ENCODE measurements at places on chromosomes 4 and X.

DNA sequence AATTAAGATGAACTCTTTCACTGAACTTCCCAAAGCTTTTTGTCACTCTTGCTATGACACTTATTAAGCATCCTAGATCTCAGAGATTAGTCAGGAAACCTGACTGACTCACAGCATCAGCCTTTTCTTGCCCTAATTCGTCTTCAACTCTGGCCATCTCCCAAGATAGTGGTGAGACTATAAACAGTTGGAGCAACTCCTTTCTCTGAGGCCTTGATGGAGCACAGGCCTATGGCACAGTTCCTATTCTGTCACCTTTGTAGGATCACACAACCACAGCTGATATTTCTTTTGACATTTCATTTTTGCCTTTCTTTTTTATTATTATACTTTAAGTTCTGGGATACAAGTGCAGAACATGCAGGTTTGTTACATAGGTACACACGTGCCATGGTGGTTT is 217.6 kb downstream of the PRR32 start:
- no peak for DNase-seq

DNA sequence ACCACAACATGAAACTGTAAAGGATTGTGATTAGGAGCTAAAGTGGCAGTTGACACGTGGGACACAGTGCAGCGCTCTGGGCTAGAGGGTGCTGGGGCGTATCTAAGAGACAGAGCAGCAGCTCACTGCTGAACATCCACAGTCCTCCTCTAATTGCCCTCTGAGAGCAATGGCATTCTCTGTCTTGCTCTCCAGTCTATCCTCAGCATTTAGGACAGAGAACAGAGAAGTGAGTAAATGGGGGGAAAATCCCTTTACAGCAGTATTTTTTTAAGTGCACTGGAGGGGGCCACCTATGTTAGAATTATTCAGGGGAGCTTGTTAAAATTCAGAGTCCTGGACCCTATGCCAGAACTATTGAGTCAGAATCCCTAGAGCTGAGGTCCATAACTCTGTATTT is 4.2 kb upstream of the TMEM154 start:
- no peak for DNase-seq

DNA sequence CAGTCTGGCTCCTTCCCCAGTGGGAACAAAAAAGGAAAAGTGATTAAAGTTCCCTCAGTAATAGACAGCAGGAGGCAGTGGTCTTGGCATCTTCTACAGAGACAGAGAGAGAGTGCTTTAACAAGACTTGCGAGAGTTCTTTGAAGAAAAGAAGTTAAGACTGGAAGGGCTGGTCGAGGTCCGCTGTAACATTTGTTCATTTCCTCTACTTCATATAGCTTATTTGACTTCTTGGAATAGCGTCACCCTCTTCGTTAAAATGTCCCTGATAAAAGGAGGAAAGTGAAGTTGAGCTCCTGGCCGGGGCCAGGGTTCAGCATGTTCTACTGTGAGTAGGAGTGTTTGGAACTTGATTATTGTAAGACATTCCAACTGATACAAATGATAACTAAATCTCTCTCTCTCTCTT is 179.8 kb downstream of the SLIT2 start:
- no peak for DNase-seq

GRCh38 chr4:34633241-34633640 is 1611.1 kb downstream of the ARAP2 start:
- no peak for DNase-seq

DNA sequence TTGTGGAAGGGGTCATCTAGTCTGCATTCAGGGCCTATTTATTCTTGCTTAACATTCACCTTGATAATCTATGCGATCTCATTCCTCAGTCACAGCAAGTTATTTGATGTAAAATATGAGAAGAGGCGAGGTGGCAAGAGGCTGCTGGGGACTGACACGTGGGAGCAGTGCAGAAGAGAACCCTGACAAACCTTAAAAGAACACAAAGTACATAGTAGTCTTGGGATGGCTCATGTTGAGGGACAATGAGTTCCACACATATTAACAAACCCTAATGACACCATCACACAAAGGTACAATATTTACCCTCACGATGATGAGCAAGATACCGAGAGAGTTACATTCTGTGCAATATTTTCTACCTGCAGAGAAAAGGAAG is 57.5 kb downstream of the MAML3 start:
- no peak for DNase-seq

GRCh38 chr4:162804351-162804924 is 362.3 kb downstream of the NAF1 start:
- DNase-seq, result no peak

DNA sequence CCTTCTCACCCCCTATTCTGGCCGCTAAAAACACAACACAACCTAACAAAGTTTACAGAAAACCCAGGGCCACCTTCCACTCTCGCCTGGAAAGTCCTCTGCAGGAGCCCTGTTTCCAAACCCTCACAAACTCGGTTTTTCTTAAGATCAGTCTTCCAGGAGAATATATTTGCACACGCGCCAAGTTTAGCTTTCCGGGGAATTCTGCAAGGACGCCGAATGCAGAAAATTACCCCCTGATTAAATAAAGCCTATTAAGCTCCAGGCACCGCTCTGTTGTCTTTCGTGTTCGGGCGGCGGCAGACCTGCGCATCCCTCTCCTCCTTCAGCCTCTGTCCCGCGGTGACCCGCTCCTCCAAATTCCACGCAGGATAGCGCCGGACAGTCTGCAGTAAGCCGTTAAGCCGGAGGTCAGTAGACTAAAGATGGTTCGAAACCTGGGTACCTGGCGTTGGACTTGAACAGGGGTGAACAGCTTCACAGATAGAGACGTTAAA is 5.0 kb downstream of the MSX1 start:
- DNase-seq, result no peak
